Right lobe of liver (tissue), 6 donors: ENCODE measurements at places on chromosomes 5 and 9. TPM values are rescaled to one million over a fixed set of nuclear protein-coding genes. Genes with fewer than 3 reads are reported as not detected.

GRCh38 chr9:114112778-114113584 lies 13.9 kb upstream of the KIF12 start:
- no peak for DNase-seq

GRCh38 chr9:86126998-86127972 lies 27.9 kb upstream of the GOLM1 start:
- peak; percentile 57 for DNase-seq

GRCh38 chr5:3511934-3512333 lies 83.7 kb upstream of the IRX1 start:
- no peak for DNase-seq

DNA sequence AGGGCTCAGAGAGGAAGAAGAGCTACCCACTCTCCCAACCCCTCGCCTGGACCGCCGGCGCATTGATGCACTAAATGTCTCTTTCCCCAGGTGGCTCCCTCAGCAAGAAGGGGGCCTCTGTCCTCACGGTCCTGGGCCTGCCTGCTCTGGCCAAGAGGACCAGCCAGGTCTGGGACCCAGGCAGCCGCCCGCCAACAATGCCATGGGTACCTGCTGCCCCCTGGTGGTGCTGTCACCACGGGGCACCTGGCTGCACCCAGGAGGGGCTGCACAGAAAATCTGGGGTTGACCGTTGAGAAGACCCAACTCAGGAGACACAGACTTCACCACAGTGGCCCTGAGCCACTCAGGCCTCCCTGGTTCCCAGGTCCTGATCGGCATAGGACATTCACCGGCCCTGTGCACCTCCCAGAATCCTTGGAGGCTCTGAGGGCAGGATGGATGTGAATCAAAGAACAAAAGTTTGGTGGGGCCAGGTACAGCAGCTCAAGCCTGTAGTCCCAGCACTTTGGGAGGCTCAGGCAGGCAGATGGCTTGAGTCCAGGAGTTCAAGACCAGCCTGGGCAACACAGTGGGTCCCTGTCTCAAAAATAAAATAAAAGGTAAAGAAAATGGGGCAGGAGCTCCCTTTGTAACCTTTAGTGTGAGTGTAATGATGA lies 2.4 kb upstream of the VAV2 start:
- peak; percentile 85 for DNase-seq

DNA sequence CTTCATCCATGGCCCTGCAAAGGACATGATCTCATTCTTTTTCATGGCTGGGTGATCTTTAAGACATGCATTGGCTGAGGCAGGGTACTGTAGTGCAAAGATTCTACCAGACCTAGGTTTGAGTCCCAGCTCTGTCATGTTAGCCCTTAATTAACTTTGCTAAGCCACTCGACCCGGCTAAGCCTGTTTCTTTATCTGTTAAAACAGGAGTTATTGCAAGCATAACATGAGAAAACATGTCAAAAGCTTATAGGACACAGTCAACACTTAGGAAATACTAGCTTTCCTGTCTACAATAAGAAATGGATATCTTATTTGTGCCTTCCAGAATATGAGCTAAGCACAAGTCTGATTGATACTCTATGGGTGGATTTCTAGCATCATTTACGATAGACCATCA lies 92.6 kb downstream of the RASEF start:
- no peak for DNase-seq

DNA sequence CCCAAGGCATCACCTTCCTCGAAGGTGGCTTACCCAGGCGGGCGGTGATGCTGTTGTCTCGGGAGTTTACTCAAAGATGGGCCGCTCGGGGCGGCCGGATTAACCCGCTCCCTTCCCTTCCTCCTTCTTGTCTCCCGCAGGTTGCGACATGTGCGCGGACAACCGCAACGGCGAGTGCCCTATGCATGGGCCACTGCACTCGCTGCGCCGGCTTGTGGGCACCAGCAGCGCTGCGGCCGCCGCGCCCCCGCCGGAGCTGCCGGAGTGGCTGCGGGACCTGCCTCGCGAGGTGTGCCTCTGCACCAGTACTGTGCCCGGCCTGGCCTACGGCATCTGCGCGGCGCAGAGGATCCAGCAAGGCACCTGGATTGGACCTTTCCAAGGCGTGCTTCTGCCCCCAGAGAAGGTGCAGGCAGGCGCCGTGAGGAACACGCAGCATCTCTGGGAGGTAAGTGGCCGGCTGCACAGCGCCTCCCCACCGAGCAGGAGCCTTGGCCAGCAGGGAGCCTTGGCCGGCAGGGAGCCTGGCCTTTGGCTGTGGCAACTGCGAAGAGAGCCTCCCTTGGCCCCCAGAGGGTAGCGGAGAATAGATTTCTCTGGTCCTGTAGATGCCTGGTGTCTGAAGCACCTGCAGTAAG lies 10.6 kb downstream of the PRDM6 start:
- DNase-seq, result no peak

GRCh38 chr9:116875576-116875975 lies 188.5 kb downstream of the TRIM32 start:
- no peak for DNase-seq

DNA sequence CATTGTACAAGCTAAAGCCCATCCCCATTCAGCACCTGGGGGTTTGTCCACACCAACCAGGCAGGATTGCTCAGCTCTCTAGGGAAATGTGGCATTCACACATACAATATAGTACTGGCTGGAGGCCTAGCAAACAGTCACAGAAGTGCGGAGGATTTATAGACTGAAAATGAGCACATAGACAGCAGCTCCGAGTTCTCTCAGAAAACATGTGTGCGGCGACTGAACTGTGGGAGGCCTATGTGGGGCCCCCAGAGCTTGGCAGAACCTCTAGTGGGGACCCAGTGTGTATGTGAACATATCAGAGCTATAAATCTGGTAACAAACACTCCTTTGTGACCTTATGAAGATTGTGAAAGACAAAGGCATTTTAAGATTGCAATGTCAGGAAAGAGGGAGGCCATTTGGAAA lies 431.1 kb downstream of the DTWD2 start:
- no peak for DNase-seq

- no peak for DNase-seq
Measured at GRCh38 chr9:131885144-131885609, 145.3 kb upstream of the RAPGEF1 start.

DNA sequence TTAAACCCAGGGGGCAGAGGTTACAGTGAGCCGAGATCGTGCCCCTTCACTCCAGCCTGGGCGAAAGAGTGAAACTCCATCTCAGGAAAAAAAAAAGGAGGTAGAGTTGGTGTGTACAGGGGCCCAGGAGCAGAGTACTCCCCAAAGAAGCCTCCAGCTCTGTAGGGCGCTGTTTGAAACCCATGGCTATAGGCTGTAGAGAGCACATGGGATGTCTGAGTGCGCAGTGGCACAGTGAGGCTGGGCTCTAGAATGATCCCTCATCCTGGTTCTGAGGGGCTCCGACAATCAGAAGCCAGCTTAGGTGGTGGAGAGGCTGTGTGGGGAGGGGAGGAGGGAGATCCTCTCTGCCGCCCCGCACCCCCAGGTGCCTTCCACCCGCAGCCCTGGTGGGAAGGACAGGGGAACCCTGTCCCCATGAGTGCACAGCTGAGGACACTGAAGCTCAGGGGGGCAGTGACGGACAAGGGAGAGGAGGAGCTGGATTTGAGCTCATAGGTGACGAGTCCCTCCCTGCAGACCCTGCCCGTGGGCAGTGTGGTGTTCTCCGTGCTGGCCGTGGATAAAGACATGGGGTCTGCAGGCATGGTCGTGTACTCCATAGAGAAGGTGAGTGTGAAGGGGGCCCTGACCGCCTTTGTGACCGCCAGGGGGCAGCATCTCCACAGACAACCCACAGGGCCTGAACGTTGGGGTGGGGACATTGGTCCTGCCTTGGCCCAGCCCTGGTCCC lies 24.6 kb downstream of the CDHR2 start:
- peak; percentile 69 for DNase-seq

DNA sequence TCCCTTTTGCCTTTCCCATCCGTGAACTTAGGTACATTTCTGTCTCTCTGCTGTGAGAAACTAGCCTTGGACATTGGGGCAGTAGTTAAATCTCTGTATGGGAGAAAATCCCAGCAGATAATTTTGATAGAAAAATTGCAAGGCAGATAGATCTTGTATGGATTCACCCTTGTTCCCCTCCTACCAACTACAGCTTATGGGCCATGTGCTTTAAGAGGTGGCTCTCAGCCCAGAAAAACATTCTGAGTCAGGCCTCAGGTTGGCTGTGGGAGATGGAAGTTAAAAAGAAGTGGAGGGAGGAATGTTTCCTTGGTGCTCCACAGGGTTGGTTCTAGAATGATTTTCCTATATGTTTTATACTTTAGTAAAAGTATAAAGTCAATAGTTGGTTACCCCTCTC lies 1.4 kb upstream of the KDM3B start:
- no peak for DNase-seq

DNA sequence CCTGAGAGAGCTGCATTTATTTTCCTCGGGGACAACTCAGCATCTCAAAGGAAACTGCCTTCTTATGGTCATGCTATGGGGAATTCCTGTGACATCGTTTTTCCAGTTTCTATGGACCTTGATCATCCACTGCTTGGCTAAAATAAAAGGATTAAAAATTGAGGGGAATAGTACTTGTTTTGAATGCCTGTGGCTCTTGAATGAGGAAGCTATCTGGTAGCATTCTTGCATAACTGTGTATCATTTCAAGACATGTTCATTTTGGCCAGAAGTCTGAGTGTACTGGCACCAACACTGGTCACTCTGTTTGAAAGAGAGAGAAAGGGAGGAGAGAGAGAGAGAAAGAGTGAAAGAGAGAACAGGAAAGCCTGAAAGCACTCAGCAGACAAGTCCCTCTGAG lies 116.7 kb downstream of the DOCK2 start:
- no peak for DNase-seq

- no peak for DNase-seq
Measured at GRCh38 chr9:34611251-34611810, 566 bp downstream of the RPP25L start.

GRCh38 chr9:126674365-126675146 lies 60.8 kb downstream of the LMX1B start:
- DNase-seq, result no peak

GRCh38 chr5:54205918-54206317 lies 104.5 kb downstream of the ARL15 start:
- no peak for DNase-seq

- no peak for DNase-seq
Measured at GRCh38 chr5:2399804-2400203, 351.7 kb downstream of the IRX2 start.

- peak; percentile 97 for DNase-seq
Measured at GRCh38 chr5:134506054-134507039, 19.1 kb upstream of the JADE2 start.

GRCh38 chr9:72300873-72301272 lies 64.1 kb downstream of the ZFAND5 start:
- no peak for DNase-seq

DNA sequence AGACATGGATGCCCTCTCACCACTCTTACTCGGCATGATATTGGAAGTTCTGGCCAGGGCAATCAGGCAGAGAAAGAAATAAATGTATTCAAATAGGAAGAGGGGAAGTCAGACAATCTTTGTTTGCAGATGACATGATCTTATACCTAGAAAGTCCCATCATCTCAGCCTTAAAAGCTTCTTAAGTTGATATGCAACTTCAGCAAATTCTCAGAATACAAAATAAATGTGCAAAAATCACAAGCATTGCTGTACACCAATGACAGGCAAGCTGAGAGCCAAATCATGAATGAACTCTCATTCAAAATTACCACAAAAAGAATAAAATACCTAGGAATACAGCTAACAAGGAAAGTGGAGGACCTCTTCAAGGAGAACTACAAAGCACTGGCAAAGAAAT lies 2190.4 kb downstream of the MAT2B start:
- DNase-seq, result no peak

- DNase-seq, result no peak
Measured at GRCh38 chr9:27094640-27095298, 14.3 kb upstream of the TEK start.

GRCh38 chr5:138653502-138653901 lies 78.3 kb upstream of the HSPA9 start:
- no peak for DNase-seq

DNA sequence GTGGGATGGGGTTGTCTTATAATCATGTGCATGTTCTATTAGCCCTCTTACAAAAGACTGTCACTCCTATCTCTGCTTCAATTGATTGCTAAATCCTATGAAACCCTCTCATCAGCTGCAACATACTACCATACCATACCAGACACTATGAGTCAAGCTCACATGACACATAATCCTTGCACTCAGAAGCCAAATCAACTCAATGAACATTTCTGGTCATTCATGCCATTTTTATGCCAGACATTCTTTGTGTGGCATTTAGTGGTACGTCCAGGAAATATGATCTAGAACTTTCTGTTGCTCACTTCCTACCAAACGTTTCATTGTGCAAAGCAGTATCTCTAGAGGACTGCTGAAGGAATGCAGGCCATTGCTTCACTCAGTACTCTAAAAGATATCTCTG lies 159.2 kb upstream of the GNA14 start:
- DNase-seq, result no peak

GRCh38 chr9:131263701-131264100 lies 12.6 kb downstream of the FAM78A start:
- DNase-seq, result no peak

GRCh38 chr9:128540634-128541360 lies 11.6 kb upstream of the SPTAN1 start:
- no peak for DNase-seq

DNA sequence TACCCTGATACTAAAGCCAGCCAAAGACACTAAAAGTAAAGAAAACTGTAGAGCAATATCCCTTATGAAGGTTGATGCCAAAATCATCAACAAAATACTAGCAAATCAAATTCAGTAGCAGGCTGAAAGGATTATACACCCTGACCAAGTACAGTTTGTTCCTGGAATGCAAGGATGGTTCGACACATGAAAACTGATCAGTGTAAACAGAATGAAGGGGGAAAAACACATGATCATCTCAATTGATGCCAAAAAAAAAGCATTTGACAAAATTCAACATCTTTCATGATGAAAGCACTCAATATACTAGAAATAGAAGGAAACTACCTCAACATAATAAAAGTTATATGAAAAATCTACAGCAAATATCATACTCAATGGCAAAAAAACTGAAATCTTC lies 43.5 kb upstream of the LRRC14B start:
- DNase-seq, result no peak

The PDE6A gene
- not detected for total RNA-seq

The MYORG gene
- total RNA-seq, result 49.7 TPM

The CA9 gene
- total RNA-seq, result 0.83 TPM

The CATSPER3 gene
- total RNA-seq, result not detected

The SIGMAR1 gene
- 126 TPM for total RNA-seq

The OBP2B gene
- total RNA-seq, result not detected
